ENCODE measurements at places on chromosomes 6 and 20.

GRCh38 chr6:89508755-89509563, 76.0 kb downstream of the ANKRD6 start:
- DNase-seq = no peak

DNA sequence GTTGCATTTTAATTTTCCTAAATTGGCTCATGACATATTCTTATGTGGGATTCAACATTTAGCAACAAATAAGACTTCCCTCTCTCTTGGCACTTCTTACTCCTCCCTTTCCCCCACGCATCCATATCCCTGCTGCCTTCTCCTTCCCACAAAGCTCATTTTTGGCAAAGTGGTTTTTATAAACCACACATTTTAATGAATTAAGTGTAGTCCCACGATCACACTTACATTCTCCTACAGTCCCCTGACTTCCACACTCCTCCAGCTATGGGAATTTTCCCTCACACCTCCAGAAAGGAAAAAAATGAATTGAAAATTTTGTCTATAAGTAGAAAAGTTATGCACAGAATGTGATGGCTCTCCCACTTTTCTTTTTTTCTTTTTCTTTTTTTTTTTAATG, 345.0 kb downstream of the CD83 start:
- DNase-seq = no peak

DNA sequence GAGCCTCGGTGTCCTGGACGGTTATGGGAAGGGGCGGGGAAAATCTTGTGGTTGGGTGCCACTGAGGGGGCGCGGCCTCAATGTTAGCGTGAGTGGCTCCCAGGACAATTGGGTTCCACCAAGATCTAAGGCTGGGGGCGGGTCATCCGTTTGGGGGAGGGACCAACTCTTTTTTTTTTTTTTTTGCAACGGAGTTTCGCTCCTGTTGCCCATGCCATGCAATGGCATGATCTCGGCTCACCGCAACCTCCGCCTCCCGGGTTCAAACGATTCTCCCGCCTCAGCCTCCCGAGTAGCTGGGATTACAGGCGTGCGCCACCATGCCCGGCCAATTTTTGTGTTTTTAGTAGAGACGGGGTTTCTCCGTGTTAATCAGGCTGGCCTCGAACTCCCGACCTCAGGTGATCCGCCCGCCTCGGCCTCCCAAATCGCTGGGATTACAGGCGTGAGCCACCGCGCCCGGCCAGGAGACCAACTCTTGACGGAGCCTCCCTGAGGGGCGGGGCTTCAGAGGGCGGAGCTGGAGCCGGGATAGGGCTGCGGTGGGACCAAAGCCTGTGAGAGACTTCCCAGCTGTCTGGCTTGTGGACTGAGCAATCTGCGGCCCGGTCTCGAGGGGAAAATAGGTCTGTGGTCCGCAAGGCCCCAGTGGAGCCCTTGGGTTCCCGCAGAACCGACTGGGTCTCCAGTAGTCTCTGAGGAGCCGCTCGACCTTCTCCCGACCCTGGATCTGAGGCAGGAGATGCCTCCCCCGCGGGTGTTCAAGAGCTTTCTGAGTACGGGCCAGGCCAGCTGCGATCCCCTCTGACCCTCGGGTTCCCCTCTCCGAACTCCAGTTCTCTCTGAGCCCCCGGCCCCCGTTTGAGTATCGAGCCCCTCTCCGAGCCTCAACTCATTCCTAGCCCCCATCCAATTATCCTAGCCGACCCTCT, 1.1 kb downstream of the SPAG4 start:
- peak; percentile 52 for DNase-seq

DNA sequence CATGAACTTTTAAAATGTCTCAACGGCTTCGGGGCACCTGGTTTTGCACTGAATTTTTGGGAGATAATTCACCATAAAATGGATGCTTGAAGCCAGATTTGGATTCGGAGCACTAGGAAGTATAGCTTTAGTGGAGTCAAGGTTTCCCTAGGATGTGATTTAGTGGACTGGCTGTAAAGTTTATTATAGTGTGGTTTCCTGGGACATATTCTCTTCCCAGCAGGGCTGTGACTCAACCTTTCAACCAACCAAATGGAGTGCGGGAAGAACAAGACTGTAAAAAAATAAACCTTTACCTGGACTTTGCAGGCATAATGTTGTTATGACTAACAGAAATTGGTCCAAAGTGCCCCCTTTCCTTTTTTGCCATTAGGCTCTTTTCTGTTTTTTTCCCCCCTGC, 327.4 kb upstream of the MAN1A1 start:
- DNase-seq = no peak

GRCh38 chr20:20612251-20612650, 100.2 kb downstream of the RALGAPA2 start:
- DNase-seq = no peak

DNA sequence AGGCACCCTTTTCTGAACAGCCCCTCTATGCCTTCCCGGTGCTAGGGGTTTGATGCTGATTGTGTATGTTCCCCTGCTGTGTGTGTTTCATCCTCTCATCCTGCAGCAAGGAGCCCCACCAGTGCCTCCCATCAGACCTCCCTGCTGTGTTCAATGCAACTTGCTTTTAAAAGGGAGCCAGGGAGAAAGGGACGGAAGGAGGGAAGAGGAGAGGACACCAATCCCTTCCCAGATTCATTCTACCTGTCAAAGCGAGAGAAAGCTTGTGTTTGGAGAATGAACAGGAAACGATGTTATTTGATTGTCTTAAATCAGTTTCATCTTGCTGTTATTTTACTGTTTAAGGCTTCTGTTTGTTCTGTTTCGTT, 259.2 kb downstream of the ADGB start:
- no peak for DNase-seq

DNA sequence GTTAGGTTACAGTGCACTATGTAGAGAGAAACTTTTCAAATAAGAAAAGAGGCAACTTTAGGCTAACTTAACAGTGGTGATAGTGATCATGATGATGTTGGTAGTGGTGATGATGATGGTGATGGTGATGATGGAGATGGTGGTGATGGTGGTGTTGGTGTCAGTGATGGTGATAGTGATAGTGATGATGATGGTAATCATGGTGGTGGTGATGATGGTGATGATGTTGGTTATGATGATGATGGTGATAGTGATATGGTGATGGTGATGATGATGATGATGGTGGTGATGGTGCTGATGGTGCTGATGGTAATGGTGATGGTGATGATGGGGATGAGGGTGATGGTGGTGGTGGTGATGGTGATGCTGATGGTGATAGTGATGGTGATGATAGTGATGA, 107.4 kb downstream of the DLL1 start:
- no peak for DNase-seq

- no peak for DNase-seq
Observed at GRCh38 chr20:5181958-5182357, 55.1 kb downstream of the CDS2 start.

GRCh38 chr6:63459814-63460213, 112.5 kb upstream of the LOC128125822 start:
- no peak for DNase-seq

- no peak for DNase-seq
Observed at GRCh38 chr20:38714308-38714707, 10.0 kb upstream of the SLC32A1 start.
